ENCODE measurements at places on chromosomes 2 and 18.

GRCh38 chr2:46679761-46680160, 200.4 kb downstream of the TMEM247 start:
- DNase-seq, result no peak

- no peak for DNase-seq
Measured at GRCh38 chr18:8380926-8381325, 228.3 kb upstream of the RAB12 start.

- no peak for DNase-seq
Measured at GRCh38 chr2:85995648-85996529, 107.1 kb upstream of the ST3GAL5 start.

DNA sequence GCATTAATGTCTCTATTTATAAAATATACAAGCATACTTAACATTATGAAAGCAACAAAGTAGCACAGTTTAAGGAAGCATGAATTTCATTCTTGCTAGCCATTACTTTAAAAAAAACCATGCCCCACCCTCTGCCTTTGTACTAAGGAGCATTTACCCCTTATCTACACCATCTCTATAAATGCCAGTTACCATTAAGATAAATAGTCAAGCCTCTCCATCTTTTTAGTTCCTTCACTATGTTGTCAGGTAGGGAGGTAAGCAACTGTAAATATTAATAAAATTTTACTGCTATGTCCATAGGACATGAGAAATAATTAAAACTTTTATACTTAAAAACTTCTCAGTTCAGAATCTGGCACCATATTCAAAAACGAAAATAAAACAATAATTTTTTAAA, 42.1 kb downstream of the ROCK1 start:
- no peak for DNase-seq
